ENCODE measurements at places on chromosomes 11 and 22.
A peak's percentile ranks its signal among the peaks of the same experiment; 100 is the strongest.

DNA sequence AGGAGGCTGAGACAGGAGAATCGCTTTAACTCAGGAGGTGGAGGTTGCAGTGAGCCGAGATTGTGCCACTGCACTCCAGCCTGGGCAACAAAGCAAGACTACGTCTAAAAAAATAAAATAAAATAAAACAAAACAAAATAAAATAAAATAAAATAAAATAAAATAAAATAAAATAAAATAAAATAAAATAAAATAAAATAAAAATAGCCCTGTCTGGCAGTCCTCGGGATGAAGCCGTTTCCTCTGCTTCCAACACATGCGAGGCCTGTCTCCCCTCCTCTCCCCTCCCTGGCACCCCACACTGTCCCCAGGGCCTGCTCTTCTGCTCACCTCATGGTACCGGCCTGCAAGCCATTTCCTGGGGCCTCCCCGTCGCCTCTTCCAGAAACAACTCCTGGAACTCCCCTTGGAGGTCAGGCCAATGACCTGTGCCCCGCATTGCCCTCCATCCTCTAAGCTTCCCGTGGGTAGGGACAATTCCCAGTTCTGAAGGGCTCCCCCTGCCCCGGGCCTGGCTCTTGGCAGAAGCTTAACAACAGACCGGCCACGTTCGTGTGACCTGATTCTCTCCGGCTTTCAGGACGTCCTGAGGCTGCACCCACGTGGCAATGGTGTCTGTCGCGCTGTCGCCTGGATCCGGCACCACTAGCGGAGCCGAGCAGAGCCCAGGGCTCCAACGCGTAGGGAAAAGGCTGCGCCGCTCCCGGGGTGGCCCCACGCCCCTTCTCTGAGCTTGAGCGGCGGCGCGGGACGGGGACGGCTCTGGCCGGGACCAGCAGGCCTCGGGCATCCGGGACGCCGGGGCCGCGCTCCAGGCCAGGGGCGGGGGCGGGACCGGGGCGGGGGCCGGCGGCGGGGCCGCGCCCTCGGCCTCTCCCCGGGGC, 456 bp upstream of the PARVB start:
- DNase-seq: peak; percentile 5

DNA sequence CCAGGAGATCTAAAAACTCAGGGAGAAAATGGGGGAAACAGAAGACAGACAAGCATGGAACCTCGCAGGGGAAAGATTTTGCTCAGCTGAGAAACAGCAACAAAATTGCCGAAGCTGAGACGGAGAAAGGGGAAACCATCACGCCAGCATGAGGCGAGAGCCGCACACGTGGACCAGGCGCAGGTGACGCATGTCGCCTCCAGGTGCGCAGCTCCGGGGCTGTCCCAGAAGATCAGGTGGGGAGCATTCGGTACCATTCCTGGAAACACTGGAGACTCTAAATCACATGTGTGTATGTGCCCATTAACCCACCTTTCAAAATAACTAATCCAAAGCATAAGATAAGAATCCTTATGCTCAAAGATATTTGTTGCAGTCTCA, 121.7 kb downstream of the BRD1 start:
- no peak for DNase-seq

DNA sequence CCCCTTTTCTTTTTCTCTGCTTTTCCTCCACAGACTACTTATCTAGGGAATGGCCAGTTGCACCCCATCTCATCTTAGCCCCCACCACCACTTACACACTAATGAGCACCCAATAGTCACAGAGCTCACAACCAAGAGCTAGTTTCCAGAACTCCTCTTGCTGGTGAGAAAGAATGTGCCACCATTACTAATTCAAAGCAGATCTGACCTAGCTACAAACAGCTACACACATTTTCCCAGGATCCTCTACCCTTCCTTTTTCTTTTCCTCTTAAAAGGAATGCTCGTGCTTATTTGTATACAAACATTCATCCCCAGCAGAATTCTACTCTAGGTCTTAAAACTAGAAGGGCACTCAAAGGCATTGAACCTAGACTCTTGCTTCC, 136.8 kb downstream of the CD44 start:
- no peak for DNase-seq

GRCh38 chr11:42802201-42802899, 509.4 kb upstream of the API5 start:
- DNase-seq: no peak

DNA sequence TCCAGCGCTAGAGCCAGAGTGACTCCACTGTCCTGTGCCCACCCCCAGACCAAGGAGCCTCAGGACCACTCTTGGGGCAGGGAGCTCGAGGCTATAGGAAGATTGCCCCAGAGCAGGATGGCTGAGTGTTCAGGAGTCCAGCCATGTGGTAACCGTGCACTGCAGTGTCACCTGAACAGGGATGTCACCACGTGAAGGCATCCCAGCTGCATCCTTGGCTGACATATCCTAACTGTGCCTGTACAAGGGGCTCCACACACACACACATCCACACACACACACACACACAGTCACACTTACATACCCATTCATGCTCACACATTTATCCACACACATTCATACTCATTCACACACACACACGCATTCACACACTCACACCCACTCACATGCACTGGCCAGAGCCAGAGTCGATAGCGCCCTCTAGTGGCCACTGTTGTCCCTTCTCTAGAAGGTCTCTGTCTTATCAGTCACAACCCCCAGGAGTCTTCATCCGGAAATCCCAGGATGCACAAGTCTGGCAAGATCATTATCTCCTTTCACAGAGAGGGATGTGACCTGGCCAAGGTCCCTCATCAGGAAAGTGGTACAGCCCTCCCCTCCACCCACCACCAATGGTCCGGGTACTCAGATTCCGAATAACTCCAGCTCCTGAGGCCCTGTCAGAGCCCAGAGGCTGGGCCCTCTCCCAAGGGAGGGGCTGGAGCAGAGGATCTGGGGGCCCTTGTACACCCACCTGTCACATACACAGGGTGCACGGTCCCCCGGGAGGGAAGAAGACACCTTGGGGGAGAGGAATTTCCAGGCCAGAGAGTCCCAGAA, 55.1 kb downstream of the IGLL5 start:
- peak; percentile 63 for DNase-seq

GRCh38 chr11:79705648-79706047, 264.8 kb upstream of the TENM4 start:
- DNase-seq: no peak

Data from CD4-positive, alpha-beta T cell treated with Interleukin-6 at 100 ng/mL for 8 hours (primary cell).